Fibroblast of villous mesenchyme (primary cell): ENCODE measurements at places on chromosomes 12 and 14. TPM values are rescaled to one million over a fixed set of nuclear protein-coding genes. Genes with fewer than 3 reads are reported as not detected.

DNA sequence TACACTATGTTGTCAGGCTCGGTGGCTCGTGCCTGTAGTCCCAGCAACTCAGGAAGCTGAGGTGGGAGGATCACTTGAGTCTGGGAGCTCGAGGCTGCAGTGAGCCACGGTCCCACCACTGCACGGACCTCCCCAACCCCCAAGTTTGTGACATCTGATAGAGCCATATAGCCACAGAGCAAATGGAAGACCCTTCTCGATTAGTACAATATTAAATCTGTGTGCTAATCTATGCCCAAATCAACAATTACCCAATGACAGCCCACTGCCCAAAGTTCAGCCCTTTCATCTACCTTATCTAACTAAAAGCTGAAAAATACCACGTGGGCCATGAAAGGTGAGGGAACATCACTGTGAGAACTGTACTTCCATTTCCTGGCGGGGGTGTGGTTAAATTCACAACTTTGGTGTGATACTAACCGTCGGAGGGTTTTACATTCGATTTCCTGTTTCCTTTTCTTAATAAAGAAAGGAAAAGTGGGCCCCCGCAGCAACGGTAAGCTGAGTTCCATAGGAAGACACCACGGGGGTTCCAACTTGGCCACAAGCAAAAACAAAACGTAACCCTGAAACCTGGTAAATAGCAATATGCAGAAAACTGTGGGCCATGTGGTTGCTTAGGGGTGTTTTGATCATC, 31.2 kb upstream of the FOS start:
- no peak for DNase-seq

Gene LYZ
- not detected in 2 replicates for total RNA-seq

- DNase-seq, result no peak
Observed at GRCh38 chr12:97323154-97323553, 139.4 kb upstream of the RMST start.

Gene FAR2
- total RNA-seq, result 5.6 and 8.7 TPM in 2 replicates

DNA sequence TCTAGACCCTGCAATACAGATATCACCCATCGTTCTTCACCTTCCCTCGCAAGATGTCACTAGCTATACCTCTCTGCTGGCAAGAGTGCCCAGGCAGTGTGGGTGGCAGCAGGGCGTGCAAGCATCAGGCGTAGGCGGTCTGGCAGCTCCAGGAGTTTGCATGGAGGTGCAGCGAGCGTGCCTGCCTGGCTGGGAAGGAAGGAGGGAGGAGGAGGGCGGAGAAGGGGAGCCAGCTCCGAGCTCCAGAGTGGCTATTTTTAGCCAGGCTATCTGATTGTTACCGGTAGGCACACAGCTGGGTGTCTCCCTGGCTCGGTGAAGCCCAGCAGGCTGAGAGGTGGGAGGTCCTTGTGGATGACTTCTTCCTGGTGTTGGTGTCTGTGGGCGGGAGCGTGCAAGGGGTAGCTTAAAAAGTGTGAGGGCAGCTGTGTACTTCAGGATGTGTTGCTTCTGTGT, 6.2 kb downstream of the FOXJ2 start:
- DNase-seq, result peak; percentile 71

DNA sequence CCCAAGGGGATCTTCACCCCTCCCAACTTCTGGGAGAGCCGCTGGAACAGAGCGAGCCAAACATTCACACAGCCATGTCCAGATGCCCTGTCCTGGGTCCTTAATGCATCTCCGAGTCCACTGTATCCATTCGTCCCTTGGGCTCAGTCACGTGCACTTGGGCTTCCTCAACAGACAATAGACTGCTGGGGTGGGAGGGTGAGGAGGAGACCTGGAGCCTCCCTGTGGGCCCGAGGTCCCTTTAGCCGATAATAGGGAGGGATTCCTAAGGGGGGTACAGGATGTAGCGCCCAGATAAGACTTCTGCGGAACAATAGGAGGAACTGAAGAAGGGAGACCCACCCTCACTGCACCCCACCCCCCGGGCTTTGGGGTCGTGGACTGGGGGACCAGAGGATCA, 6.7 kb downstream of the ARHGEF25 start:
- no peak for DNase-seq

DNA sequence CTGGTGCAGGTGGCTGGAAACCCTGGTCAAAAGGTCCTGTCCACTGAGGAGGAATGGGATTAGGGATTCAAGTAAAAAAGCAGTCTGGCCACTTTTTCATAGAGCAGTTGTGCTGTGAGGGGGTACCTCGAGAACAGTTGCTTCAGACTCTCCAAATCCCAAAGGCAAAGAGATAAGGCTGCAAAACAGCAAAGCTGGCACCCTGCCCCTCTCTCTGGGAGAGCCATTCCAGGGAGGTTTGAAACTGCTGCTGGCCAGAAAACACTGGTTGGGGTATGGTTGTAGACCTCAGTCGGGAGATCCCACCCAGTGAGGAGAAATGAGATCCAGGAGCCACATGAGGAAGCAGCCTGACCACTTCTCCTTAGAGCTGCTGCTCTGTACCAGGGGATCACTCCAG, 137.3 kb downstream of the CEP83 start:
- DNase-seq, result no peak

Gene AQP6
- not detected in 2 replicates for total RNA-seq

GRCh38 chr14:49017447-49017846, 568.7 kb downstream of the RPS29 start:
- no peak for DNase-seq

GRCh38 chr12:132619386-132620112, 973 bp downstream of the P2RX2 start:
- no peak for DNase-seq

Gene LALBA
- not detected in 2 replicates for total RNA-seq

GRCh38 chr12:84911271-84912197, 1.1 kb downstream of the SLC6A15 start:
- DNase-seq, result peak; percentile 75

Gene ATXN2
- 48.3 and 71.7 TPM in 2 replicates for total RNA-seq

- DNase-seq, result peak; percentile 8
Observed at GRCh38 chr12:128079446-128079845, 187.5 kb upstream of the TMEM132C start.

- DNase-seq, result no peak
Observed at GRCh38 chr12:49818241-49818895, 9.8 kb downstream of the NCKAP5L start.

GRCh38 chr14:99784508-99784907, 8.7 kb upstream of the EML1 start:
- DNase-seq, result no peak

GRCh38 chr12:114919479-114919878, 235.5 kb upstream of the TBX3 start:
- peak; percentile 50 for DNase-seq

DNA sequence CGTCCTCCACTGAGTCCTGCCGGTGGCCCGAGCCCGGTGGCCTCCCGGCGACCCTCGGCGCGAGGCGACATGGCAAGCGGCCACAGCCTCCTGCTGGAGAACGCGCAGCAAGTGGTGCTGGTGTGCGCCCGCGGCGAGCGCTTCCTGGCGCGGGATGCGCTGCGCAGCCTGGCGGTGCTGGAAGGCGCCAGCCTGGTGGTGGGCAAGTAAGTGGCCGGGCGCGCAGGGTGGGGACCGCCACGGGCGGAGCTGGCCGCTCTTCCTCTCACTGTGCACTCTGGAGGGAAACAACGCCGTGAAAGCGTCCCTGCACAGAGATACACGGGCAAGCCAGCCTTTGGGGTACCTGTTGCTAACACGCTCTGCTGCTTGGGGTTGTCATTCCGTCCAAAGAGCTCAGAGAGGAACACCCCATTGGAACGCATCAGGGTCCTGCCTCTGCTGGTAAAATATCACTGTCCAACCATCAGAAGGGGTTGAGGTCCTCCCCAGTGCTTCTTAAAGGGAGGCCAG, at the start of gene AMDHD1:
AMDHD1 (plus strand) TSS at position 2 of the 513 bp plus-strand sequence; CDS start at position 70, 68 bp downstream.
- peak; percentile 49 for DNase-seq

Gene ASPG
- not detected in 2 replicates for total RNA-seq

DNA sequence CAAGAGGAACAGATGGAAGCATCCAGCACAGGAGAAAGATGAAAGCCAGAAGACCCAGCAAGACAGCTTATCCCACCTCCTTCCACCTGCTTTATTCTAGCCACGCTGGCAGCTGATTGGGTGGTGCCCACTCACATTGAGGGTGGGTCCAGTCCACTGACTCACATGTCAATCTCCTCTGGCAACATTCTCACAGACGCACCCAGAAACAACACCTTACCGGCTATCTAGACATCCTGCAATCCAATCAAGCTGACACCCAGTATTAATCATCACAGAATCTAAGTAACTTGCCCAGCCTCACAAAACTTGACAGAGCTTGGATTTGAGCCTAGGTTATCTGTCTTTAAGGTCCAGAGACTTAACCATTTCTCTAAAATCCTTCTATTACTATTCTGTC, 208.9 kb downstream of the PAH start:
- no peak for DNase-seq

GRCh38 chr12:96824074-96824837, 82.8 kb upstream of the NEDD1 start:
- DNase-seq, result no peak

DNA sequence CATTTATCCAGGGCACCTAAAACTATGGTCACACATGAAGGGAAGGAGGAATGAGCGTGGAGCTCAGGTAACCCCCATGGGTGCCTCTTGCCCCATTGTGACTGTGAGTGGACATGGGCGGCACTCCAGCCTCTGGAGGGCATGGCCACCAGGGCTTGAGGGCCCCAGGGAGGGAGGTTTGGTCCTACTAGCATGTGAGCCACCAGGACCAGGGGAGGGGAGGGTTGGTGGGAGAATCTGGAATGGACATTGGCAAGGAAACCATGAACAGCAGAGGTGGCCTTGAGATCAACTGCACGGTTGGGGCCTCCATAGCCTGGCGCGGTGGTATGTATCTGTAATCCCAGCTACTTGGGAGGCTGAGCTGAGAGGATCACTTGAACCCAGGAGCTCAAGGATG, 623.6 kb downstream of the AACS start:
- DNase-seq, result no peak

DNA sequence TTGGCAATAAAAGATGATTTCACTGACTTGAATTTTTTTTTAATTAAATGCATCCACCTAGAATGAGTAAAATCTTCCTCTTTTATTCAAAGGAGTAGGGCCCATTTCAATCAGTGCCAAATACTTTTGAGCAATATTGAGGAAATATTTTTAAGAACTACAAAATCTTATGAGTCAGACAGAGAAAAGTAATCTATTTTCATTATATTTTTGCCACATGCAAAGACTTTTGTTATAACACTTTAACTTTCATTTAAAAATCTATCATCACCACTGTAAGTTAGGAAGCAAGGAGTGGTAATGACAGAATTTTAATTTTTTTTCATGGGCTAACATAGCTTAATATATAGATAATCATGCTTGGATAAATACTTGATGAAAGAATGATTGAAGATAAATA, 345.2 kb upstream of the KITLG start:
- DNase-seq, result no peak

Gene SLC7A8
- 0.86 and 0.97 TPM in 2 replicates for total RNA-seq

GRCh38 chr14:75831455-75831854, 150.3 kb downstream of the TGFB3 start:
- DNase-seq, result peak; percentile 82

- no peak for DNase-seq
Observed at GRCh38 chr14:21204167-21205025, 48.5 kb upstream of the OR5AU1 start.

Gene KRT2
- total RNA-seq, result not detected in 2 replicates
